ENCODE measurements at places on chromosomes 6 and 20.

- DNase-seq = no peak
These were observed 8.6 kb downstream of the GPX5 start for GRCh38 chr6:28534306-28534705.

DNA sequence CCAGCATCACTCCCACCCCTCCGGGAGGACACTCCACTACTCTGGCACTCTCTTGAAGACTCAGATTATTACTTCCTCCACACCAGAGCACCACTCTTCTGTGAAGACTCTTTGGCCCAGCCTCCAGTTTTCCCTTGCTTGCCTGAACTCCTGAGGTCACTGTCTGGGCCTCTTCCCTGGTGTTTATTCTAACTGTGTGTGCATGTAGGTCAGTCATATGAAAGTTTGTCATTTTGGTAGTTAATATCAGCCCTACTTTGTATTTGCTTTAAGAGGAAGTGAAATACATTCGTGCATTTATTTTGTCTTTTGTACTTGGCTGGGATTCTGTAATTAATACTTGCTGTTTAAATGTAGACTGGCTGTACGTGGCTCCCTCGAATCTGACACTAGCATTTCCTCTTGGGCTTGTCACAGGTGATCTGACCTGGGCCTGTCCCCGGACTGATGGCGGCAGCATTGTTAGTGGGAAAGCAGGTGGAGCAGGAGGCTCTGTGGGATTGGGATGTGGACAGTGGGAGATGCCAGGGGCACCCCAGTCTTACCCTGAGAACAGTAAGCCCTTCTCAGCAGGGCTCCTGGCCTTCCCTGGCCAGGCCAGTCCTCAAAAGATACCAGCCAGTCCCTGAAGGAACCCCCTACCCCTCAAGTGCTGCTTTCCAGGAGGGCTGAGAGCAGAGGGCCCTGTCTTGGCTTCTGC is 350.5 kb downstream of the CDC5L start:
- no peak for DNase-seq

DNA sequence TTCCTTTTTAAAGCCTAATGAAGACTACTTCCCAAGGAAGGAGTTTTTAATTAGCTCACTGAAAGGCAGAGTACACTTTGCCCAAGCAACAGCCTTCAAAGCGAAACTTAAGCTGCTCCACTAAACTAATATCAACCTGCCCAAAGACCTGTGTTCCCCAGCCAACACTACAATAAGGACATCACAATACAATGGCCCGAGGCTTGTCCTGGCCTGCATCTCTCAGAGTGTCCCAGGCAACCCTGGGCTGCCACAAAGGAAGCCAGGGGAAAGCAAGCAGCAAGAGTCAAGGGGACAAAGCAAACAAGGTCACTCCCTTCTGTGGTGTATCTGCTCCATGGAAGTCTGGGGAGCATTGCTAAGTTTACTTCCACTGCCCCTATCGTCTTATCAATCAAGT is 52.3 kb downstream of the PIGU start:
- DNase-seq = no peak

DNA sequence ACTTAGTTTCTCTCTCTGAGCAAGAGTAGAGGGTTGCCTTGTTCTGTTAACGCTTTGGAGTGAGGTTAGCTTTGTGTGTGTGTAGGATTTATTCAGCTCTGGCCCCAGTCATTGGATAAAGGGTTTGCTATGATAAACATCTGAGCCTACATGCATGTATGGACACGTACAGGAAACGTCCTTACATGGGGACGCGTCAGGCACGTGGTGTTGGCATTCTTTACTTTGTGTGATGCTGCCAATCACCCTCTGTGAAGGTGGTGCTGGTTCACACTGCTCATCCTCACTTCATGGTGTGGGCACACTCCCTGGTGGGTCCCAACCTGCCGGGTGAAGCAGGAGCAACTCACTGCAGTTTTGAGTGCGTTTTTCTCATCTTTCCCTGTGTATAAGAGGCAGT is 53.4 kb upstream of the CD93 start:
- no peak for DNase-seq

GRCh38 chr6:110655821-110656220 is 159.4 kb downstream of the CDK19 start:
- no peak for DNase-seq
